Tibial nerve (tissue), 4 donors: ENCODE measurements at places on chromosomes 16 and 17.
A peak's percentile ranks its signal among the peaks of the same experiment; 100 is the strongest.

DNA sequence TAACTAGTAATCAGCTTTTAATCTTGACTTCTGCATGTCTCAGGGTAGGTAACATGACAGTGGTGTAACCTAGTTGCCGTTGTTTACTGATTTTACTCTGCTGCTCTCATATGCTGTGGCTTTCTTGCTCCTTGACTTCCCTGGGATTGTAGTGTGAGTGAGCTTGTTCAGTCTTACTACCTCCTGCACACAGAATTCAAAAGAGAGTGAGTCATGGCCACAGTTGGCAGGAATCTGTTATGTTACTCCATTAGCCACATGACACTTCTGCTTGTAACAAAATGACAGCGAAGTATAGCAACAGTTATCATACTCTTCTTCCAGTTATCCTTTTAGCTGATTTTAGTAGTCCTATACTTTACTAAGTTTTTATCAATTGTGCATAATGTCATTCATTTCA, 18.8 kb downstream of the TNRC6A start:
- DNase-seq: peak; percentile 53

DNA sequence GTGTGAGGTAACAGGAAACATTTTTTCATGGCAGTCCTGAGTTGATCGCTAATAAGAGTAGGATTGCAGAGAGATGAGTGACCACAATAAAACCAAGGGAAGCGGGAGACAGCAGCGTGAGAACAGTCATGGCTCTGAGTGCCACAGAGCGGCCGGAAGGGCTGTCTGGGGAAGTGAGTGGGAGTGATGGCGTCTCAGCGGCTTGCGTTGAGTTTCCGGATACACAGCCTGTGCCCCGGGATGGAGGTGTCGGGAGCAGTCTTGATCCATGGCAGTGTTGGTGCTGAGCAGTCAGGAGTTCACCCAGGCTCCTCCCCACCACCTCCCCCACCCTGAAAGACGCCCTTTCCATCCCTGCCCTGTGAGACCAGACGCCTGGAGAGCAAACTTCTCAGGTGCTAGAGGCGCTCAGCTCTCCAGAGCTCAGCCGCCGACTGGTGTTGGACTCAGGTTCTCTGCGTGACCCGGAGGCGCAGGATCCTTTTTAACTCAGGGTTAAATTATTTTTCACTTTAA, 59.8 kb downstream of the BANP start:
- DNase-seq: no peak

- DNase-seq: no peak
These were observed 19.2 kb downstream of the ACTG1 start for GRCh38 chr17:81493198-81494038.

DNA sequence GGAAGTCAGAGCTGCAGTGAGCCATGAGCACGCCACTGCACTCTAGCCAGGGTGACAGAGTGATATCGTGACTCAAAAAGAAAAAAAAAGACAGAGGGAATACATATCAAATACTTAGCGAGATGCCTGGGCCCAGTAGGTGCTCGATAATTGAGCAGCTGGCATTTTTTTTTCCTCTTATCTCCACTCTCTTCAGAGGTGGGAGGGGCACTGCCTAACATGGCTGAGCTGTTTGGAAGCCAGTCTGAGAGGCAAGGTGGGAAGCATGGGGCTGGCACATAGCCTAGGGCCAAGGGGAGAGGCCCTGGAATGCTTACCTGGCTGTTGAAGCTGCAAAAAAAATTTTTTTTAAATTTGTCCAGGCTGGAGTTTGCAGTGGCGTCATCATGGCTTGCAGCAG, 38.4 kb downstream of the HIC1 start:
- DNase-seq: no peak

- DNase-seq: no peak
These were observed 45.2 kb downstream of the NUP93 start for GRCh38 chr16:56775162-56775561.

DNA sequence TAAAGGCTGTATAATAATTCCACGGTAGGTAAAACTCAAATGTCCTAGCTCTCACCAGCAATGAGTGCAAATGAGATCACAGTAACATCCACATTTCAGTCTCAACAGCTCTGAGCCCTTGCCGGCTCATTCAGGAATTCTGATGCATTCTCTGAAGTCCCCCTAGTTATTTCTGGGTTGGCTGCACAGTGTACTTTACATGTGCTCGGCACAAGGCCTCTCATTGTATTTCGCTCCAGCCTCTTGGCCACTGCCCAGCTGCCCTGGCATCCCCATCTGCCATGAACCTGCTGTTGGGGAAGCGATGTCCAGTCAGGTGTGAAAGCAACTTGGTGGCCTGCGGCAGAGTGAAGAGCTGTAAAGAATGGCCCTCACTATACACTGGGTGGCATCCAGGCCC, 14.3 kb downstream of the PRCD start:
- DNase-seq: no peak

DNA sequence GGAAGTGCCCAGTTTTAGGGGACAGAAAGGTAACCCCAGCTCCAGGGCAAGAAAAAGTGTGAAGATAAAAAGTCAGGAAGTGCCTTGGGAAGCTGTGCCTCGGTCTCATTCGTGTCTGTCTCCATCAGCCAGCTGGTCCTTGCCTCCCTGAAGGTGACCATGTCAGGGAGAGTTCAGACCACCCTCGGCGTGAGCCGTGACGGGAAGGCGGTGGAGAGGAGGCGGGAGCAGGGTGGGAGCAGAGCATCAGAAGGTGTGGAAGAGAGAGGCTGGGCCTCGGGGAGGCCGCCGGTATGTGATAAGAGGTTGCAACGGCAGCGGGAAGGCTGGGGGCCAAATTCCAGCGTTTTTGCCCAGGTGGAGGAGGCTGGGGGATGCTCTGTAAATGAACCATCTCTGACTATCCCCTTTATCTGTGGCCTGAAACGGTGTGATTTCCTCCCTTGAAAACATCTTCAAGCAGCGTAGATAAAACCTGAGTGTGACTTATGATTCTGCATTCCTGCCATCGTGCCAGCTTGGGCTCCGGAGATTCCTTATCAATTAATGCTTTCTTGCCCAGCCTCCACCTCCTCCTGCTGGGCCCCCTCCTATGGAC, 251.8 kb downstream of the IRF8 start:
- no peak for DNase-seq

DNA sequence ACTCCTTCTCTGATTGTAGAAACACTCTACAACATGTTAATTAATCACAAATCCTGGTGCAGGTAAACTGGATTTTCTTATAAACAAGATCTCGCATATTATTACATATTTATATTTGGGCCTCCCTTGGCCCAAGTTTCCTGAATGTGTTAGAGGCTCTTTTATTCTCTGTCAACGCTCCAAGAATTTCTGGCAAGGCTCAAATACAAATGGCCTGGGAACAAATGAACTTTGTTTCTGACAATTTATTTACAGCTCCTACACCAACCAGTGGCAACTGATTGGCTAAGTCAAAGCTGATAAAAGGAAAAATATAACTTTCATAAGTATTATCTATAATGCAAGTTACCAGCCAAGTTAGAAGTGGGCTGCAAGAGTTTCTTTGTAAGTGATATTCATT, 64.9 kb upstream of the CORO6 start:
- no peak for DNase-seq

GRCh38 chr16:4833584-4833983, 13.5 kb downstream of the GLYR1 start:
- DNase-seq: no peak

GRCh38 chr17:76812263-76812662, 55.9 kb upstream of the MGAT5B start:
- no peak for DNase-seq
